ENCODE measurements at places on chromosomes 16 and 17.

DNA sequence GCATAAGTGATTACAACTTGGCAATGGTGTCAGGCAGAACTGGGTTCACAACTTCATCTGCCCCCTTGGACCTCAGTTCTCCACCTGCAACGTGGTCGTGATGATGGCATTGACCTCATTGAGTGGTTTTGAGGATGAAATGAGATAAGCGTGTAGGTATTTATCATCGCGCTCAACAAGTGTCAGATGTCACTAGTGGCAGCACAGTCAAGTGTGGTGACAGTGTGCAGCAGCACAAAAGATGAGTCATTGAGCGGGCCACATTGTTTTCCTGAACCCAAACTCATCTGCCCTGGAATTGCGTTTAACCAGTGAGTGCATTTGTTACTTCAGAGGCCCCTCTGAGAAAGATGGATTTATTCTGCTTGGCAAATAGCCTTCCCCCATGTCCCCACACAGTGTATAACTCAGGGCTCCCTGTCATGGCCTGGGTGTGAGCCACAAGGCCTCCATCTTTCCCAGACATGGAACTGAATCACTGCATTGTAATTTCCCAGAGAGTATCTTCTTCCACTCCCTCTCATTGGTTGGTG, 20.9 kb downstream of the IRX3 start:
- DNase-seq, result no peak

DNA sequence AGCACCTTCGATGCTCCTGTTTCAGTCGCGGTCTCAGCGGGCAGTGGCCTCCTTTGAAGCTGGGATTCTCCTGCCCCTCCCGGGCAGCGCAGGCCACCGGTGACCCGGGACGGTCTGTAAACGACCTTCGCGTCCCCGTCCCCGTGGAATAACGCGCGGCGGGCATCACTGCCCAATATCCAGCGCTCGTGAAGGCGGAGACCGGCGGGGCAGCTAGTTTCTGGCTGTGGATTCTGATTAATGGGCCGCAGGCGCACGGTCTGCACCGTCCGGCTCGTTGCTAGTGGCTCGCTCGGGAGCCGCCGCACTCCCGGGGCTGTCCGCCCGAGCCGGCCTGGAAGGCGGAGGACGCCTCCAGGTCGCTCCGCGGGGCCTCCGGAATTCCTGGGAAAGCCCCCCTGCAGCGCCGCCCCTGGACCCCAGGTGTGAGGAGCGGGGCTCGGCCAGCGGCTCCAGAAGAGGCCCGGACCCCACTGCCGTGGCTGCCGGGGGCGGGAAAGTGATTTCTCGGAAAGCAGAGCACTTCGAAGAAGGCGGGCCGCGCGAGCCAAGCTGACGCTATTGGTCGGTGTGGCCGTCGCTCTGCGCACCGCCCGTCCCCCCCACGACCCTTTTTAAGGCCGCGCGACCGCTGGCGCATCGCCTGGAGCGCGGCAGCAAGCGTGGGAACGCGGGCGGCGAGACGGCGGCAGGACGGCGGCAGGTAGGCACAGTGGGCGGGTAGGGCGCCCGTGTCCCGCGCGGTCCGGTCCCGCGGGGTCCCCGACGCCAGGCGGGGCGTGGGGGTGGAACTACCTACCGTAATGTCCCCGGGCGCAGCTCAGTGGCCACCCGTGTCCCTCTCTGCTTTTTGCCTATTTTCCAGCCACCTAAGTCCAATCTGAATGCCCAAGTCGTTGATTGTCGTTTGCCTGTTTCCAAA, at the start of gene IRF8:
Gene IRF8 (plus strand): TSS at position 642 of the 922 bp plus-strand sequence. CDS start 3,854 bp downstream, outside the sequence.
- DNase-seq, result peak; percentile 97

DNA sequence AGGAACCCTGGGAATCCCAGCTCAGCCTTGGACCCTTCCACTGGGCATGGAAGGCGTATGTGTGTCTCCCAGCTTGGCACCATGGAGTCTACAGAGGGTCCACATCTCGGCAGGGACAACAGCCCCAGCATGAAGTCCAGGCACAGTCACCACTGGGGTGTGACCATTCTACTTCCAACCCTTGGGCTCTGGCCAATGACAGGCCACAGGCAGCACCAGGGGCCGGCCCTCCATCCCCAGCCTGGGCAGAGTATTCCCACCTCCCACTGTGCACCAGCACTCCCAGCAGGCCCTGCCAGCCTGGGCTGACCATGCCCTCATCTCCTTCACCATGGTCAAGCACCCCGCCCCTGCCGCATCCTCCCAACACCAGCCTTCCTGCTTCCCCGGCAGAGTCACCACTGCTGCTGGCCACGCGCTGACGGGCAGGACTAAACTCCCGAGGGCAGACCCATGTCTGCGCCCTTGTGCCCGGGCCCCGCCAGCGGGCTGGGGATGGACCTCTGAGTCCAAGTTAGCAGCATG, 9.5 kb upstream of the PPP1R27 start:
- DNase-seq, result no peak

DNA sequence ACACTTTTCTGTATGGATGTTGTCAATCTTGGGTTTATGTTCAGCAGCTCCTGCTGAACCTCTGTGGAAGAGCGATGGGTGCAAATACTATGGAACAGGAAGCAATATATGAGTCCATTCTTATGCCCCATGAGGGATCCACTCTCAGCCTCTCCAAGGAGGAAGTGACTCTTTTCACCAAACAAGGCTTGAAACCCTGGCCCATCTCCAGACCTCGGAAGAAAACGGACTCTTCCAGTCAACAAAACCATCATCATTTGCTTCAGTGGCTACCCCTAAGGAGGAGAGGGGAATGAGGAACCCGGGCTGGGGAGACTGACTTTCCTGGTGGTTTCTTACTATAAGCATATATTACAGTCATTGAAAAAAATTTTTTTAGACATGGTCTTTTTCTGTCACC, 206.2 kb downstream of the AXIN2 start:
- DNase-seq, result no peak

GRCh38 chr17:2337544-2338314, 428 bp downstream of the SGSM2 start:
- peak; percentile 69 for DNase-seq

All from suppressor macrophage treated with lipopolysaccharide for 1 hour (primary cell).